ENCODE measurements at places on chromosomes 16 and 17. TPM values are rescaled to one million over a fixed set of nuclear protein-coding genes. Genes with fewer than 3 reads are reported as not detected.

DNA sequence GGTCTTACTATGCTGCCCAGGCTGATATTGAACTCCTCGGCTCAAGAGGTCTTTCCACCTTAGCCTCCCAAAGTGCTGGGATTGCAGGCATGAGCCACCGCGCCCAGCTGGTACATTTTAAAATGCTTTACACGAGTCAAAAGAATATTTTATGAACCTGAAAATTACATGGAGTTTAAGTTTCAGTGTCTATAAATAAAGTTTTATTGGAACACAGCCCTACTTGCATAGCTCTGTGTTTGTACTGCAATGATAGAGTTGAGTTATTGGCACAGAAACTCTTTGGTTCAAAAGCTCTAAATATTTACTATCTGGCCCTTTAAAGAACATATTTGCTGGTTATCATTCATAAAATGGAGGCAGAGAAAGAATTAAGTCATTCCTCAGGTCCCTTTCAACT lies 24.3 kb downstream of the MAP2K6 start:
- DNase-seq = no peak

- DNase-seq = no peak
Measured at GRCh38 chr17:9292561-9292941, 271.2 kb downstream of the NTN1 start.

DNA sequence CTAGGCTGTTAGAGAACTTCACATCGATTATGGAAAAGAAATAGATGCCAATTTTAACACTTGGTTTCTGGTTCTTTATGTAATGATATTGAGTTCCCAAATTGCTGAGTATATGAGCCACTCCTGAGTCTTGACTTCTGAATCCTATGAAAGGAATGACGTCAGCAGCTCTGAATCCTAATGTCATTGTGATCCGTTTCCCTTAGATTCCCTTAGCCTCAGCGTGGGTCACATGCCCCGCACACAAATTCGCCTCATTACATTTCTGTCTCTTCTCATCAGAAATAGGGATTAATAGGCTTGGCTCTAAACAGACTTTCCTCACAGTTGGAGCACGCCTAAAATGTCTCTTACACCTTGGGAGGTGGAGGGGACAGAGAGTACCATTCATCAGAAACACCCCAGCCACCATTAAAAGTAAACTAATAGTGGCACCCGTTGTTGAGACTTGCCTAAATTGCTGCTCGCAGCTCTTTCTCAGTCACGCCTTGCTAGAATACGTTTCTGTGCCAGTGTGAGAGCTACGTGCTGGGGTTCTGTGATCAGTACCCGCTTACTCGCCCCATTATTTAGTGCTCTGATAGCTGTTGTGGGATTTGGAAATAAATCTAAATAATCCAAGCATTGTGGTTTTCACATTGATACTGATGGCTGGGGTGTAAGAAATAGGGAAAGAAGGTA lies 7.1 kb downstream of the MRM3 start:
- no peak for DNase-seq

- DNase-seq = peak; percentile 63
Measured at GRCh38 chr16:4306470-4307214, 9.2 kb upstream of the GLIS2 start.

GRCh38 chr17:46832945-46833839 lies 14.7 kb upstream of the WNT3 start:
- DNase-seq = no peak

GRCh38 chr16:28140788-28141618 lies 70.8 kb downstream of the XPO6 start:
- DNase-seq = no peak

GRCh38 chr17:17149520-17150447 lies 56.3 kb downstream of the PLD6 start:
- DNase-seq = no peak

The TNK1 gene
- polyA plus RNA-seq = 6.1 TPM

GRCh38 chr17:4182043-4182442 lies 39.0 kb downstream of the CYB5D2 start:
- DNase-seq = no peak

DNA sequence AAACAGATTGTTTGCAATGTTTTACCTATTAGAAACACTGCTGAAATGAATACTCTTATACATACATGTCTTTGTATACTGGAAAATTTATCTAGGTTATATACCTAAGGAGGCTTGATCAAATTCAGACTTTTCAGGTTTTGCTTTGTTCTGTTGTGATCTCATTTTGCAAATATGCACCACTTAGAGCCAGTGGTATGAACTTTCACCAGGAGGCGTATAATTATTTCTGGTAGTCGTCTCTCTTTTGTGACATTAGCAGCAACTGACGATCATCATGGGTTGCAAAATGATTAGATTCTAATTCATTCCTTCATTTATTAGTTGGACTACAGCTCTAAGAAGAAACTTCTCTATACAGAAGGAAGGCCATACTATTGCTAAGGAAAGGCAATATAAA lies 26.9 kb downstream of the AP1G1 start:
- DNase-seq = no peak

DNA sequence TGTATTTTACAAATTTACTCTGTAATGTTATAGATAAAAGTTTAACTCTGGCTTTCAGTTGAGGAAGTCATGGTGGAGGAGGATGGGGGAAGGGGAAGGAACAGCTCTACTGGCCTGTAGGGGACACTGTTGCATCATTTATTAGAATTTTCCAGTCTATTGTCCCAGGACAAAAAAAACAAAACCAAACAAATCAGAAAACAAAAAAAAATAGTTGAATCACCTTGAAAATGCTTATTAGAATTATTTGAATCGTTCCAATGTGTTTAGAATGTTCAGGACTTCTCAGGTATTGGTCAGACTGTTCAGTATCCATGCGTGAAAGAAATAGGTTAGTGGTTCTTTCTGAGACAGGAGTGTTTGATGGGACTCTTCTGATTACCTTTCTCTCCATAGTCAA lies 242.0 kb downstream of the FTO start:
- peak; percentile 50 for DNase-seq

GRCh38 chr17:67215991-67216421 lies 29.0 kb downstream of the HELZ start:
- no peak for DNase-seq
